ENCODE measurements at places on chromosomes 3 and 15. TPM values are rescaled to one million over a fixed set of nuclear protein-coding genes. Genes with fewer than 3 reads are reported as not detected.

The RTP3 gene
- not detected for total RNA-seq

The TTC14 gene
- total RNA-seq, result 72.1 TPM

The UBE3A gene
- 106 TPM for total RNA-seq

The SUSD5 gene
- 3.0 TPM for total RNA-seq

The ANKDD1A gene
- total RNA-seq, result 6.9 TPM

The P2RY13 gene
- total RNA-seq, result 0.67 TPM
